ENCODE measurements at places on chromosomes 16 and 17. TPM values are rescaled to one million over a fixed set of nuclear protein-coding genes. Genes with fewer than 3 reads are reported as not detected.

Gene HOXB3
- 6.0 TPM for total RNA-seq

Gene KREMEN2
- 1.3 TPM for total RNA-seq

Gene MED1
- 18.7 TPM for total RNA-seq

Gene CDRT15L2
- not detected for total RNA-seq

Gene KRT40
- not detected for total RNA-seq

Gene CD7
- total RNA-seq = 0.80 TPM

Gene ELMO3
- 26.3 TPM for total RNA-seq

Gene CALB2
- 3.2 TPM for total RNA-seq

Gene IGF2BP1
- total RNA-seq = not detected

Gene KRT23
- 3.1 TPM for total RNA-seq

Gene TPSG1
- 0.24 TPM for total RNA-seq

Gene CEP20
- total RNA-seq = 36.5 TPM

Gene TIMP2
- 16.1 TPM for total RNA-seq

Gene CPHXL
- total RNA-seq = not detected

Gene DHRS7C
- not detected for total RNA-seq

Gene ADAD2
- total RNA-seq = 1.1 TPM

Gene SLC16A6
- 14.4 TPM for total RNA-seq

Gene KRT12
- not detected for total RNA-seq

Gene KRT20
- 0.20 TPM for total RNA-seq

Gene CDH11
- total RNA-seq = 3.8 TPM

Gene SCARF1
- total RNA-seq = 2.3 TPM

Gene SLC47A2
- total RNA-seq = 0.92 TPM

Gene ADGRG1
- 93.7 TPM for total RNA-seq

Gene HBM
- total RNA-seq = not detected

Gene KRT27
- total RNA-seq = not detected

Gene SLC52A1
- total RNA-seq = 0.68 TPM

Gene TBC1D3
- total RNA-seq = not detected

Gene SPEM3
- total RNA-seq = not detected

Gene KCNG4
- not detected for total RNA-seq

Gene ADORA2B
- 13.1 TPM for total RNA-seq

Gene KARS1
- 91.9 TPM for total RNA-seq

Gene MPHOSPH6
- total RNA-seq = 24.6 TPM

Gene RAP1GAP2
- 17.9 TPM for total RNA-seq

Gene OTOP2
- 0.36 TPM for total RNA-seq

Gene BCL6B
- 3.7 TPM for total RNA-seq

Gene B4GALNT2
- total RNA-seq = 0.04 TPM

Gene C17orf113
- 0.48 TPM for total RNA-seq

Data from esophagus mucosa (tissue), 1 donor.